ENCODE measurements at places on chromosomes 2 and 18.

DNA sequence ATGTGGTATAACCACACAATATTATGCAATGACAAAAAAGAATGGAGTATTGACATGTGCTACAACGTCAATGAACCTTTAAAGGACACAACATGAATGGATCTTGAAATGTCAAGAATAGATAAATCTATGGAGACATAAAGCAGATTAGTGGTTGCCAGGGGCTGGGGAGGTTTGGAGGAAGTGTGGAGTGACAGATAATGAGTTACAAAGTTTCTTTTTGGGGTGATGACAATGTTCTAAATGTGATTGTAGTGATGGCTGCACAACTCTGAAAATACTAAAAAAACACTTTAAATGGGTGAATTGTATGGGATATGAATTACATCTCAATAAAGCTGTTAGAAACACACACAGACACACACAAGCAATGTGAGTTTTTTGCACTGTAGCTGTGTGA lies 37.4 kb upstream of the C1D start:
- peaks cover 7% of the 10 kb centered on the region for H3K4me1 ChIP-seq
- no peaks in the 10 kb centered on the region for H3K27me3 ChIP-seq
- no peak overlapping the region for H3K27ac ChIP-seq
- no peaks in the 10 kb centered on the region for H3K36me3 ChIP-seq

DNA sequence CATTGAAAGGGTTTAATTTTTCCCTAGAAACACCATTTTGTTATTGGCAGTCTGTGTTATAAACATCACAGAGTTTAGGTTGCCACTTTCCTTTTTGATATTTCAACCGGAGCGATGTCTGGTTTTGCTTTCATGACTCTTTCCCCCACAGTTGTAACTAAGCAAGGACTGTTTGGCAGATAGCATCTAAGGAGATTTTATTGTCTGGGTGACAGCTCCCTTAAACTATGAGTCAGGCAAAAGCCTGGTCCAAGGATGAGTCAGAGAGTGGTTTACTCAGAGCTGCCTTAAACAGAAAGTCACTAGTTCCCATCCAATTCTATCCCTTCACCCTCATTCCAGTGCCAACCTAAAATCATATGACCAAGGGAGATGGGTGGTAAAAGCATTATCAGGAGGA lies 341.6 kb upstream of the VWC2L start:
- no peak overlapping the region for H3K27ac ChIP-seq
- H3K4me1 ChIP-seq: no peaks in the 10 kb centered on the region
- H3K27me3 ChIP-seq: no peaks in the 10 kb centered on the region
- DNase-seq: no peak
- H3K4me3 ChIP-seq: no peak overlapping the region
- H3K36me3 ChIP-seq: no peaks in the 10 kb centered on the region

DNA sequence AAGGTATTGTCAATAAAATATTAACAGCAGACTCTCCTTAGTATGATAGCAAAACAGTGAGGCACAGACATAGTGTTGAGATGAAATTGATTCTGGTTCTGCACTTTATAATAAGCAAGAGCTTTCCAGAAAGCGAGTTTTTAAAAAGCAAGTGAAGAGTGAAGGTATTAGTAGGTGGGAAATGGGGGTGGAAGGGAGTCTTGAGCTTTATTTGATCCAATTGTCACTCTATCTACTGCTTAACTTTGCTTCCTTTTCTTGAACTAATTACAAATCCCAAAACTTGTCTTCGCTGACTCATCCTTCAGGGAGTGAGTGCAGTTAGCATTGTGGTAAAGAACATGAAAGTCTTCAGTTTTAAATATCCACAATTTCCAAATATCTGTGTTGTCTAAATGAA lies 120.6 kb upstream of the BOD1L2 start:
- no peak for DNase-seq
- peaks cover 12% of the 10 kb centered on the region for H3K4me1 ChIP-seq
- H3K27ac ChIP-seq: no peak overlapping the region
- no peaks in the 10 kb centered on the region for H3K27me3 ChIP-seq
- H3K36me3 ChIP-seq: peaks cover 47% of the 10 kb centered on the region

GRCh38 chr2:210162466-210163124 lies 8.6 kb downstream of the KANSL1L start:
- no peak overlapping the region for H3K27ac ChIP-seq
- H3K36me3 ChIP-seq: peaks cover 3% of the 10 kb centered on the region
- peak overlapping the region; percentile 39 for H3K4me3 ChIP-seq
- no peak for DNase-seq
- no peaks in the 10 kb centered on the region for H3K27me3 ChIP-seq

DNA sequence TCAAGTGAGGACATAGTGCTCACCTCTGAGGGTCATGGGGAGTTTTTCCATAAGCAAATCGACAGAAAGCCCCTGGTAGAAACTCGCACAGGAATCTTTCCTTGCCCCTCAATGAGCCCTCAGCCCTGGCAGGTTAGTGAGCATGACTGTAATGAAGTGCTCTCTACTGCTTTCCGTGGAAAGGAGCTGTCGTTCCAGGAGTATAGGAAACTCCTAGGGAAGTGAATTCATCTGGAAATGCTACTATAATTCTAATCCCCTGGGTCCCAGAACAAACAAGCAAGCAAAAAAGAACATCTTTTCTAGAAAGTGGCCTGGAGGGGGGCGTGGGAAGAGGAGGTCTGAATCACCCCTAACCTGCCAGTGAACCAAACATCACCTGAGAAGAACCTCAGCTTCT lies 18.1 kb downstream of the BCL2L11 start:
- H3K27ac ChIP-seq: no peak overlapping the region
- H3K36me3 ChIP-seq: peaks cover 86% of the 10 kb centered on the region
- no peaks in the 10 kb centered on the region for H3K27me3 ChIP-seq

Measured in stimulated activated naive B cell treated with anti-CD40 and anti-IgM and Interleukin-4, amounts not matched to agents 10 μg/mL and 1 μg/mL and 100 μg/mL, for 72 hours (primary cell).